ENCODE measurements at places on chromosomes 5 and 9. TPM values are rescaled to one million over a fixed set of nuclear protein-coding genes. Genes with fewer than 3 reads are reported as not detected.

Gene GRAMD2B
- polyA plus RNA-seq, result 1.4 TPM

Gene TNFSF8
- polyA plus RNA-seq, result 10.9 TPM

- no peaks in the 10 kb centered on the region for H3K4me1 ChIP-seq
- no peaks in the 10 kb centered on the region for H3K27me3 ChIP-seq
- no peak for DNase-seq
- no peaks in the 10 kb centered on the region for H3K36me3 ChIP-seq
- H3K4me3 ChIP-seq, result no peak overlapping the region
These were observed 13.1 kb downstream of the RAB3C start for GRCh38 chr5:58595952-58596351.

Gene DBN1
- 0.93 TPM for polyA plus RNA-seq

GRCh38 chr5:135606431-135606830 is 27.6 kb upstream of the CXCL14 start:
- H3K27me3 ChIP-seq, result no peaks in the 10 kb centered on the region
- H3K27ac ChIP-seq, result no peak overlapping the region
- DNase-seq, result no peak
- H3K36me3 ChIP-seq, result no peaks in the 10 kb centered on the region
- no peaks in the 10 kb centered on the region for H3K4me1 ChIP-seq

Data from immature natural killer cell (primary cell).